ENCODE measurements at places on chromosomes 1 and 21.

DNA sequence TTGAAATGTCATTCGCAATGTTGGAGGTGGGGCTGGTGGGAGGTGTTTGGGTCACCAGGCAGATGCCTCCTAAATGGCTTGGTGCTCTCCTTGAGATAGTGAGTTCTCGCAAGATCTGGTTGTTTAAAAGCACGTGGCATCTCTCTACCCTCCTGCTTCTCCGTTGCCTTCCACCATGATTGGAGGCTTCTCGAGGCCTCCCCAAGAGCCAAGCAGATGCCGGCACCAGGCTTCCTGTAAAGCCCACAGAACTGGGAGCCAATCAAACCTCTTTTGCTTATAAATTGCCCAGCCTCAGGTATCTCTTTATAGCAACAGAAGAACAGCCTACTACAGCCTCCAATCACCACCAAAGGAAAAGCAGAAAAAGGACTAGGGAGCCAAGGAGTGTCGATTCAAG, 80.5 kb downstream of the PDE9A start:
- no peak for DNase-seq

DNA sequence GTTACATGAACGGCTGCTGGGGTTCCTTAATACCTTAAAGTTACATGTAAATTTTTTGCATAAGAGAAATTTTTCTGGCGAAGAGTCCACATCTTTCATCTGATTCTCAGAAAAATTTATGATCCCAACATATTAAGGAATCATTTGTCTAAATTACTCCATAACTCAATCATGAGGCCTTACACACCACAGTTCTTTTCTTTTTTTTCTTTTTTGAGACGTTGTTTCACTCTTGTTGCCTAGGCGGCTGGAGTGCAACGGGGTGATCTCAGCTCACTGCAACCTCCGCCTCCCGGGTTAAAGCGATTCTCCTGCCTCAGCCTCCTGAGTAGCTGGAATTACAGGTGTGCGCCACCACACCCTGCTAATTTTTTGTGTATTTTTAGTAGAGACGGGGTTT, 2.1 kb upstream of the S100A11 start:
- no peak for DNase-seq

DNA sequence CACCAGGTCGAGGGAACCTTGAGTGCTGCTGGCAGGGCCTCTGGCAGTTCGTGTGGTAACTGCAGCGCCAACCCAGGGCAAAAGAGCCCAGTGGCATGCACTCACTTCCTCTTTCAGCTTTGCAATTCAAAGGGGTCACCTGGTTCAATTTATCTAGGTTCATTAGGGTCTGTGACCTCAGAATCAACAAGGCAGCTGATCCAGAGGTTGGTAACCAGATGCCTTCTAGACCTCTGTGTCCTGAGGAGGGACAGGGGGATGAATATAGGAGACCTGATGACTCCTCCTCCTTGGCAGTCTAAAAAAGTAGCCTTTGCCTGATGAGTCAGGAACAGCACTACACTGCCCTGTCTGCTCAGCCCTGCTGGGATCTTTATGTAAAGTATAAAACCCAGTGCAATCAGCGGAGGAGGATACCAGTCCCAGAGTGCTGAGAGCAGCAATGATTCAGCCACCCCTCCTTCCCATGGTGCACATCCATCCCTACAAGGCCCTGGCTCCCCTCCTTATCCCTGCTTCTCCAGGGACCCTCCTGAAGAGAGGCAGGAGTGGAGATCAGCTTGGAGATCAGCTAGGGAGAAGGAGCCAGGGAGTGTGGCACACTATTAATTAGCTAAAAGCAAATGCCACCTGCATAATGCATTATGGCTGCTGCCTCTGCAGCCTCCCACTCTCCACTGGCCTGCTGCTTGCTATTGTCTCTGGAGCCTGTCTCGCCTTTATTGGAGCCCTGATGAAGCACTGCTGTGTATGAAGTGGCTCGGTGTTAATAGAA, 11.2 kb upstream of the FMOD start:
- no peak for DNase-seq

DNA sequence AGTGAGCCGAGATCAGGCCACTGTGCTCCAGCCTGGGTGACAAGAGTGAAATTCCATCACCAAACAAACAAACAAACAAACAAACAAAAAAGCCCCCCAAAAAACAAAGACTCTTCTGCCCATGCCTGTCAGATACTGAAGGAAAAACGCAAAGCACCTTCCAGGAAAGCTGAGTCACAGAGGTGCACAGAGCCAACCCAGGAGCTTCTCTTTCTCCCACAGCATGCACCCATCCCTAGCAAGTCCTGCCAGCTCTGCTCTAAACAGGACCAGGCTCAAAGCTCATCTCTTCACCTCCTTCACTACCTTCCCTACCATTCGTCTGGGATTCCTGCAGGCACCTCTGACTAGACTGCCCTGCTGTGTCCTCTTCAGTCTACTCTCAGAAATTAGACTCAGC, 46.5 kb downstream of the ETS2 start:
- no peak for DNase-seq

GRCh38 chr1:166039436-166040201, 127.2 kb downstream of the FAM78B start:
- DNase-seq: no peak

DNA sequence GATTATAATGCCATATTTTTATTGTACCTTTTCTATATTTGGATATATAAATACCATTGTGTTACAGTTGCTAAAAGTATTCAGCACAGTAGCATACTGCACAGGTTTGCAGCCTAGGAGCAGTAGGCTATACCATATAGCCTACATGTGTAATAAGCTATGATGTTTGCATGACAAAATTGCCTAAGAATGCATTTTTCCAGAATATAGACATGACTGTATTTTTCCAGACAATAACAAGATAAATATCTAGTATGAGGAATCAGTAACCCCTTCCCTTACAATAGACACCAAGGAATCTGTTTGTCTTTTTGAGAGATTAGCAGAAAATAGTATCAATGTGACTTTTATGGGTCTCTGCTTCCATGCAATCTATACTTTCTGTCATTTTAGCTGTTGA, 228.6 kb downstream of the GRIK1 start:
- no peak for DNase-seq

- DNase-seq: no peak
These were observed 250.6 kb upstream of the VAMP3 start for GRCh38 chr1:7520496-7520895.

DNA sequence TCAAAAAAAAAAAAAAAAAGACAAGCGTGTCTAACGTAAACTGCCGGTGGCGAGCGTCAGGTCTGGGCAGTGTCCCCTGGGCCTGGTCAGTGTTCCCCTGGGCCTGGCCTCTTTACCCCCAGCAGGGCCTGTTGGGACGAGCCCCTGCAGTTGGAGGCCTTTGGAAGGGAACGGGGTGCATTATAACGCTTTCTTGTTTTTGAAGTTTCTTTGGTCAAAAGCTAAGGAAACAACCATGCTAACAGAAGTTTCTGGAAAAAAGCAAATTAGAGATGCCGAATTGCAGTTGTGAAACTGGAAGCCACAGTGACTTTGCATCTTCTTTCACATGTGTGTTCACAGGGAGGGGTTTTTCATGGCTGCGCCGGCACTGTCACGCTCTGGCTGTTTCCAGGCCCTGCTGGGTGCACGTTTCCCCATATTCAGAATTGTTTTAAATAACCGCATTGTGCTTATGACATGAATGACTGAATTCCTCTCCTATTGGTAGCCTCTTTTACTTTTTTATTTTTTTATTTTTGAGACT, 16.0 kb downstream of the RRP1 start:
- no peak for DNase-seq

GRCh38 chr1:938711-939489, 15.2 kb downstream of the SAMD11 start:
- DNase-seq: no peak

GRCh38 chr1:45635211-45635610, 11.4 kb upstream of the CCDC17 start:
- no peak for DNase-seq

DNA sequence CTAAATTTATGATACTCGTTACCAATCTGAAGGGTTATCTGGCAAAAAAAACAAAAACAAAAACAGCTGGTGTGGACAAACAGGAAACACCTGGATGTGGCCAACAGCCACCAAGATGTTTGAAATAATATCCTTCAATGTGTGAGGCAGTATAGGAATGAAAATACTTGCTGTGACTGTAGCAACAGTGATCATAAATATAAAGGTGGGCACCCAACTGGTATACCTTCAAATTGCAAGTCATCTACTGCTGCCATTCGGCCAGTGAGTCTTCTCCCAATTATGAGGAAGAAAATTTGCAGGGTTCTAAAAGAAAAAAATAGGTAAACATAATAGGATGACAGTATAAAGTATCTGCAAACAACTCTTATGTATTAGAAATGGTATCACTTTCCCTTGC, 916 bp downstream of the YIPF1 start:
- DNase-seq: no peak

DNA sequence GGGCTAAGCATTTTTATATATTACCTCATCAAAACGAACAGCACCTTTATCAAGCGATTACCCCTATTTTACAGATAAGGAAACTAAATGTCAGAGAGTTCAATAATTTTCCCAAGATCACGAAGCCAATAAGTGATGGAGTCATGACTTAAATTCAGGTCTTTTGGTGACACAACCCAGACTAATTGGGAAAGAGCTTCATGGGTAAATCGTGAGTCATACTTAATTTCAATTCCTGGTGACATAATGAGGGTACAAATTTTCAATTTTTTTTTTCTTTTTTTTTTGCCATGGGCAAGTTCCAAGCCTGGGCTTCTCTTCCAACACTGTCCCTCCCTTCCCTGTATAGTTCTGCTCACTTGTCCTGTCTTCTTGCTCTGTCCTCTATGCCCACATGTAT, 30.1 kb upstream of the IL10 start:
- no peak for DNase-seq

GRCh38 chr1:52346653-52347052, 19.4 kb downstream of the CC2D1B start:
- DNase-seq: no peak

- DNase-seq: no peak
These were observed 4.3 kb downstream of the ADAMTS1 start for GRCh38 chr21:26840912-26841311.

GRCh38 chr21:35189077-35189863, 140.2 kb upstream of the RUNX1 start:
- no peak for DNase-seq

- DNase-seq: no peak
These were observed 207.1 kb downstream of the AKT3 start for GRCh38 chr1:243642936-243643335.

GRCh38 chr1:225914947-225915346, 9.1 kb downstream of the PYCR2 start:
- no peak for DNase-seq

GRCh38 chr1:191729742-191730141, 428.5 kb upstream of the RGS18 start:
- DNase-seq: no peak

DNA sequence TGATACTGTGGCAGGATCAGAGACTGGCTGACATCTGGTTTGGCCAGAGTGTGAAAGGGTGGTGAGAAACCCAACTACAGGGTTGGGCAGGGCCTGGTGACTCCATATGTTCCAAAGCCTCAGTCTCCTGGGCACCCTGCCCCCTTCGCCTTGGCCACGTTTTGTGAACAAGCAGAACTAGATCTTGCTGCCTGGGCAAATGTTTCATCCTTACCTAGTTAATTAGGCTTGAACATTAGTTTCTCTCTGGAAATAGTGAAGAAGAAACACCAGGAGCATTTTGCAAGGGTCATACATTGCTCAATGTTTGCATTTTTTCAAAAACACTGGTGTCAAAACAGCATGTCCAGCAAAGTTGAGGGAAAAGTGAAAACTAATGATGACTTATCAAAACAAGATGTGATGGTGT, 60.5 kb downstream of the MAP3K7CL start:
- DNase-seq: no peak

- DNase-seq: peak; percentile 51
These were observed 104.6 kb downstream of the DIRAS3 start for GRCh38 chr1:67945733-67946374.

GRCh38 chr1:199007423-199007822, 368.6 kb downstream of the PTPRC start:
- DNase-seq: no peak

DNA sequence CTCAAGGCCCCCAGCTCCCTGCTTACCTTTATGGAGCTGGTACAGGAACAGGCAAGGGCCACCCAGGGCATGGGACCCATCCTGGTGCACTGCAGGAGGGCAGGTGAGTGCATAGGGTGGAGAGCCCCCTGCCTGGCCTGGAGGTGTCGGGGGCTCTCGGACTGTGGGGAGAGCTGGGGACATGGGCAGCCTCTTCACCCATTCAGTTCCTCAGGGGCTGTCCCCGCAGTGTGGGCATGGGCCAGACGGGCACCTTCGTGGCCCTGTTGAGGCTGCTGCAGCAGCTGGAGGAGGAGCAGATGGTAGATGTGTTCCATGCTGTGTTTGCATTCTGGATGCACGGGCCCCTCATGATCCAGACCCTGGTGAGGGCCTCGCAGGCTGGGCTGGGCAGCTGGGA, 7.3 kb upstream of the LGR6 start:
- no peak for DNase-seq

DNA sequence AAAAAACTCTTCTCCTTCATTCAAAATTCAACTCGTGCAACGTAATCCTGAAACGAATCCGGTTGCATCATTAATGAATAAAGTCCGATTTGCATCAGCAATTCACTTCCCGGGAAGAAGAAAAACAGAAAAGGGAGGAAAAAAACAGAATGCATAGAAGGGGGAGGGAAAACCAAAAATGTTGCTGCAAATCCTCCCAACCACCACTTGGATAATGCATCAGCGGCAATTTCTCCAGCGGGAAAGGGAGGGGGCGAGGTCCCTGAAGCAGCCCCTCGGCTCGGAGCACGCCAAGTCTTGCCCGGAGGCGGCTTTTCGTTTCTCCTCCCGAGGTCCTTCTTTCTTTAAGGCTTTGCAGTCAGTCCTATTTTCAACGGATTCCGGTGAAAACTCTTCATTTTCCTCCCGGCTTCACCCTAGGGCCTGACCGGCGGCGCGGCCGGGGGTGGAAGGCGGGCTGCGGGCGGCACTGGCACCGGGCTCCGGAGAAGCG, 723 bp downstream of the CDC42BPA start:
- peak; percentile 32 for DNase-seq

- DNase-seq: no peak
These were observed 75.5 kb upstream of the IPO9 start for GRCh38 chr1:201753492-201753891.

- DNase-seq: no peak
These were observed 46.9 kb upstream of the POFUT2 start for GRCh38 chr21:45334591-45335081.

- no peak for DNase-seq
These were observed 72.0 kb downstream of the FOXJ3 start for GRCh38 chr1:42263019-42263418.

GRCh38 chr1:168926236-168926635, 180.3 kb upstream of the ATP1B1 start:
- DNase-seq: no peak

All from NCI-H510A (cell line).